Stimulated activated CD8-positive, alpha-beta memory T cell treated with anti-CD3 and anti-CD28 coated beads, Interleukin-7, amount 100 ng/mL, for 4 hours (primary cell): ENCODE measurements at places on chromosomes 6 and 20.

DNA sequence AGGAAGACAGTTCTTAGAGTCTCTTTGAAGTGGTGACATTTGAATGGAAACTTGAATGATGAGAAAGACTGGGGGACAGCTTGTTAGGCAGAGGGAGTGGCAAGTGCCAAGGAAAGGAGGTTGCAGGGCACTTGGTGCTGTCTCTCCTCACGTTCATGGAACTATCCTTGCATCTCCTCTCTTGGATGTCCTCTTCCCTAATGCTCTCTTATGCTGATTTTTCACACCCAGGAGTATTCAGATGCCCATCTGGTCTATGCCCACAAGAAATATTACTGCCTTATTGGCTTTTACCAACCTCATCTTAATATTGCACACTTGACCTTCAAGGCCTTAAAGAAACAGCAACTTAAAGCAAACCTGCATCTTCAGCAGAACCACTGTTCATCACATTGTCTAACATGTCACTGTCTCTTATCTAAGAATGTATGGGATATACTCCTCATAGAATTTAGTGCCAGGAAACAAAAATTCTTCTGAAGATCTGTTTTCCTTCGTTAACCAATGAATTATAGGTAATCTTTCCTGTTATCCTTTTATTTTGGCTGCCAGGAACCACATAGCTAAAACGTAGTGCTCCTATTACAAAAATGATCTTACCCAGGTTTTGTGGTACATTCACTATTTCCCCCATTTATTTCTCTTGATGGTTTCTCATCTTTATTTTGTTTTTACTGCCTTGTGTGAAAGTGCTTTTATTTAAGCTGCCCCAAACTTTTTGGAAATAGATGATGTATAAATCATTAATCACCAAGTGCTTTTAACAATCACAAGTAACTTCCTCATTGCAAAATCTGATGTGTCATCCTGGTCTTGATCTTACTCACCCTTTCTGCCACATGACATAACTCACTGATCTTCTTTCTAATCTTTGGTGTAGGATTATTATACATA lies 12.8 kb downstream of the RGS17 start:
- no peak for DNase-seq

- DNase-seq: no peak
Observed at GRCh38 chr6:68710496-68710895, 75.4 kb downstream of the ADGRB3 start.

GRCh38 chr20:8720089-8720488 lies 348.8 kb upstream of the PLCB4 start:
- no peak for DNase-seq

- no peak for DNase-seq
Observed at GRCh38 chr6:128826606-128827005, 56.3 kb upstream of the LAMA2 start.

DNA sequence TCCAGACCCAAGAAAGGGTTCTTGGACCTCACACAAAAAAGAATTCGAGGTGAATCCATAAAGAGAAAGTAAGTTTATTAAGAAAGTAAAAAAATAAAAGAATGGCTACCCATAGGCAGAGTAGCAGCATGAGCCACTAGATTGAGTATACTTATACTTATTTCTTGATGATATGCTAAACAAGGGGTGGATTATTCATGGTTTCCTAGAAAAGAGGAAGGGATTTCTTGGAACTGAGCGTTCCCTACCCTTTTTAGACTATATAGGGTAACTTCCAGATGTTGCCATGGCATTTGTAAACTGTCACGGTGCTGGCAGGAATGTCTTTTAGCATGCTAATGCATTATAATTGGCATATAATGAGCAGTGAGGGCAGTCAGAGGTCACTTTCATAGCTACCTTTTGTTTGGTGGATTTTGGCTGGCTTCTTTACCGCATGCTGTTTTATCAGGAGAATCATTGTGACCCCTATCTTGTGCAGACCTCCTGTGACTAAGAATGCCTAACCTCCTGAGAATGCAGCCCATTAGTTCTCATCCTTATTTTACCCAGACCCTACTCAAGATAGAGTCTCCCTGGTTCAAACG lies 44.3 kb downstream of the TENT5A start:
- no peak for DNase-seq

DNA sequence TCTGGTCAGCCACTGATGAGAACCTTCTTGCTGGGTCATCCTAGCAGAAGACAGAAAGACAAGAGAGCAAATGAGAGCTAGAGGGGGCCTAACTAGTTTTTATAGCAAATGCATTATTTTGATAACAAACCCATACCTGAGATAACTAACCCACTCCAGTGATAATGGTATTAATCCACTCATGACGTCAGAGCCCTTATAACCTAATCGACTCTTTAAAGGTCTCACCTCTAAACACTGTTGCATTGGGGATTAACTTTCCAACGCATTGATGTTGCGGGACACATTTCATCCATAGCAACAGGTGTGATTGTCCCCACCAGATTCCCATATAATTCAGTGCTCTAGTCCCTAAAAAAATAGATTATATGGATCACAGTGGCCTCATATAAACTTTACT lies 312.1 kb downstream of the HTR1B start:
- DNase-seq: no peak

DNA sequence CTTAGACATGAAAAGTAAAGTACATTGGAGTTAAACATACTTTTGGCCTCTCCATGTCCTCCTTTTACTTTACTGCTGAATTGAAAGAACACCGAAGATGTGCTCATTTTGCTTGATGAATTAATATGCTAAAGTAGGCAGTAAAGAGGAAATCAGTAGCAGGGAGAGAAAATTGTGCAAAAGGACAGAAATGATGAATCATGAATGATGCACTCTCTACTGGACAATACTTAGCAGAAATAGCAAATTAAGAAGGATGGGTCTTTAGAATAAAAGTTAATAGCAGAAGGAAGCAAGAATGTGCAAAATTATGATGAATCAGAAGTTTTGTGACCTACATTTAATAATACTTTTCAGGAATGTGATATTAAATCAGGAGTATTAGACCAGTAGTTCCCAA lies 8.4 kb upstream of the SPINT3 start:
- no peak for DNase-seq

GRCh38 chr20:32672982-32673851 lies 524 bp downstream of the C20orf203 start:
- DNase-seq: no peak

GRCh38 chr6:152636609-152637295 lies 410 bp downstream of the SYNE1 start:
- no peak for DNase-seq
